ENCODE measurements at places on chromosomes 3 and 15.

- peak; percentile 91 for DNase-seq
Observed at GRCh38 chr3:105647047-105647446, 221.8 kb downstream of the CBLB start.

GRCh38 chr3:59381282-59381681 lies 331.5 kb upstream of the CFAP20DC start:
- DNase-seq: no peak

DNA sequence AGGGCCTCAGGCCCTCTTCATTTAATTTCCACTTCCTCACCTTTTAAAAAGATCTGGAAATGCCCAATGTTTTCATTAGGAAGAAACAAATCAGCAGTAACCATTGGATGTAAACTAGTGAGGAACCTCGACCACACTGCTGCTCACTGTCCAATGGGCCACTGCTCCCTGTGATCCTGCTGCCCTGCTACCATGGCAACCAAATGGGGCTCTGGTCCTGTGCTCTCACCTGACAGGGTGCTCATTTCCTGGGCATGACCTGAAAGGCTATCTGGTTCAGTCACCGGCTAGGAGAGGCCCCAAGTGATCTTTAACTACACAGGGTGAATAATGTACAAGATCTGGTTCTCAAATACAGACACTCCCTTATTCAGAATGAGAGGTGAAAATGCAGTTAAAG lies 54.6 kb downstream of the ARHGEF3 start:
- DNase-seq: no peak

- no peak for DNase-seq
Observed at GRCh38 chr3:129738172-129738571, 131.7 kb upstream of the PLXND1 start.

- DNase-seq: no peak
Observed at GRCh38 chr3:64888165-64888564, 200.4 kb upstream of the ADAMTS9 start.

GRCh38 chr15:98889930-98890695 lies 117.5 kb downstream of the PGPEP1L start:
- peak; percentile 96 for DNase-seq

DNA sequence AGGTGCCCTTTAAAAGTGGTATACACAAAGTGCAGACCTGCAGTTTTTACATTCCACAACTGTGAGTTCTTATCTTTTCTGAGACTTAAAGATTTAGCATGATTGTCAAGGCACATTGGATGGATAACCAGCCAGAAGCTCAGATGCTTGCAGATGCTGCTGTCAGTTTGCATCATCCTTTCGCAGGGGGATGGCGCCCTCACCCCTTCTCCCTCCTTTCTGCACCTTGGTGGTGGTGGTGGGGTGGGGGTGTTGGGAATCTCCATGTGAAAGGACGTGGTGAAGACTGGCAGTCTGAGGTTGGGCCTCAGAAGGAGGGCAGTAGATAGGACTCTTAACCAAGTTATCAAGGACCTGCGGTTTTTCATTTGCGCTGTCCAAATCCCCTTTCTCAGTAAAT lies 309.6 kb upstream of the SEMA6D start:
- no peak for DNase-seq

GRCh38 chr3:157618075-157618760 lies 115.0 kb upstream of the VEPH1 start:
- DNase-seq: peak; percentile 76

DNA sequence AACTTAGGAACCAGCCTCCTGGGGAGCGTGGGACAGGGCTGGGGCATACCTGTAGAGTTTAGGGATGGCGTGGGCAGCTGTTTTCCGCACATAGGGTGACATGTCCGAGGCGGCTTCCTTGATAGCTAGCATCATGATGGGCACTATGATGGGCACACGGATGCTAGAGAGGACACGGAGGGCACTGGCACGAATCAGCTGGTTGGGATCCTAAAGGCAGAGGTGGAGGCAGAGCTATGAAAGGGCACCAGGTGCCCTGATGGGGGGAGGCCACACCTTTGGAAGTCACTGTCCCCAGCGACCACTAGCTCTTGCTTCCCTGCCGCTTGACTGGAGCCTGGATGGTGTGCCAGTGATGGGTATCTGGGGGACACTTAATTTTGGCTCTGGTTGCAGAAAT lies 28.3 kb downstream of the AP3B2 start:
- no peak for DNase-seq

DNA sequence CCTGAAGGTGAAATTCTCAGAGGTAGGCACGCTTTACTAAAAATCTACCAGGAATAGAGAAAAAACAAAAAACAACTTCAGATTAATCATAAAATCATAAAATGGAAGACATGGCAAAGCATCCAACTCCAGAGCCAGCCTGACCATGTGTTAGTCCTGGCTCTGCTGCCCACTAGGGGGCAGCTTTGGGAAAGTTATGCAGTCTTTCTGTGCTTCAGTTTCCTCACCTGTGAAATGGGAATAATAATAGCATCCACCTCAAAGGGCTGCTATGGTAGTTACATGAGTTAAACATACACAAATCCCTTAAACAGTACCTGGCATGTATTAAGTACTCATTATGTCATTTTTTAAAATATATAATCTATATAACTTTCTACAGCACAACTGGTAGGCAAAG lies 52.3 kb downstream of the WNT5A start:
- DNase-seq: no peak

DNA sequence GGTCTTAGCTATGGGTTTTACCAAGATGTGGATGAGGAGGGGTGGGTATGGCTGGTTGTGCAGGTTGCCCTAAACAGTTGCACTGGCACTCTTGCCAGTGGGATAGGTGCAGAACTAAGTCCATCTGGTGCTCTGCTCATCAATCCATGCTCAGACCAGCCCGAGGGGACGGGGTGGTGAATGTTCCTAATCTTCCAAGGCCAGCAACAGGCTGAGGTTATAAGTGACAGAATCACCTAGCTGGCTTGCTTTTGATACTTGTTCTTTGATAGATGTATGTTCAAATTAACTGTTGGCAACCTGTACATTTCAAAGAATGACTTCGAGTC lies 53.5 kb upstream of the CCR2 start:
- no peak for DNase-seq

DNA sequence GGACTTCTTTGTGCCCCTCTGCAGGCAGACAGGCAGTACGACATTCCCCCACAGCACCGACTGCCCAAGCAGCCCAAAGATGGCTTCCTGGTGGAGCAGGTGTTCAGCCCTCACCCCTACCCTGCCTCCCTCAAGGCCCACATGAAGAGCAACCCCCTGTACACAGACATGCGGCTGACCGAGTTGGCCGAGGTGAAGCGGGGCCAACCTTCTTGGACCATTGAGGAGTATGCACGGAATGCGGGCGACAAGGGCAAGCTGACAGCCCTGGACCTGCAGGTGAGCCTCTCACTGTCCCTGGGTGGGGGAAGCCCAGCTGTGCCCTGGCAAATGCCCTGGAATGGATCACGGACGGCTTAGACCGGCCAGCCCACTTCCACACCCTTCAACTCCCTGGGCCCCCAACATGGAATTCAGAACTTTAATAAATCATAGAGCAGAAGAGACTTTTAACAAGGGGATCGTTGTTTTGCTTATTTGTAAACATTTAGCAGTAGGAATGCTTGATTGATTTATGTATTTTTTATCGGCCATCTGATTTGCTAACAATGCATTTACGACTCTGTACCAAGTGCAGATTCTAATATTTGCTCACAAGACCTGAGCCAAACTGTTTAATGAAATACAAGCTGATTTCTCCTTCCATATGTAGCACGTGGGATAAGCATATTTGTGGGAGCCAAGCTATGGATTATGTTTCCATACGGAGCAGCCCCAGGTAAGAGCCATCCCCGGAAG lies 31.1 kb downstream of the MINAR1 start:
- DNase-seq: no peak

- DNase-seq: no peak
Observed at GRCh38 chr3:51962854-51963530, 4.3 kb downstream of the PCBP4 start.

DNA sequence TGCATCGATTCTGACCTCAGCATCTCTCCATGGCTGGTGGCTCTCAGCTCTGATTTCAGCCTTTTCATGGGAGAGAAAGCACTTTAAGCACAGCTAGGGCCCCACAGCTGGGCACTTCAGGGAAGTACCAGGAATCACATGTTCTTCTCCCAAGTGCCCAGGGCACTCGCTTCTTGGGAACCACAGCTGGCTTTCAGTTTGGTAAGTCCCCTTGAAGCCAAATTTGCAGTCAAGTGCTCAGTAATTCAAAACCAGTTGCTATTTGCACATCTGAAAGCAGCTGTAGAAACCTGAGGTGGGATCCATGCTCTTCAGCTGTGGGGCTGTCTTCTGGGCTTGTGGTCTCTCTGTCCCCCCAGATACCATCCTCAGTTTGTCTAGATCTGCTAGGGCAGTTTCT lies 12.8 kb downstream of the GABRA5 start:
- DNase-seq: no peak

- DNase-seq: no peak
Observed at GRCh38 chr15:48221261-48221660, 15.2 kb downstream of the SLC12A1 start.

- DNase-seq: no peak
Observed at GRCh38 chr15:25652704-25653103, 210.4 kb downstream of the ATP10A start.

GRCh38 chr15:36644191-36644896 lies 64.9 kb downstream of the CDIN1 start:
- DNase-seq: no peak

DNA sequence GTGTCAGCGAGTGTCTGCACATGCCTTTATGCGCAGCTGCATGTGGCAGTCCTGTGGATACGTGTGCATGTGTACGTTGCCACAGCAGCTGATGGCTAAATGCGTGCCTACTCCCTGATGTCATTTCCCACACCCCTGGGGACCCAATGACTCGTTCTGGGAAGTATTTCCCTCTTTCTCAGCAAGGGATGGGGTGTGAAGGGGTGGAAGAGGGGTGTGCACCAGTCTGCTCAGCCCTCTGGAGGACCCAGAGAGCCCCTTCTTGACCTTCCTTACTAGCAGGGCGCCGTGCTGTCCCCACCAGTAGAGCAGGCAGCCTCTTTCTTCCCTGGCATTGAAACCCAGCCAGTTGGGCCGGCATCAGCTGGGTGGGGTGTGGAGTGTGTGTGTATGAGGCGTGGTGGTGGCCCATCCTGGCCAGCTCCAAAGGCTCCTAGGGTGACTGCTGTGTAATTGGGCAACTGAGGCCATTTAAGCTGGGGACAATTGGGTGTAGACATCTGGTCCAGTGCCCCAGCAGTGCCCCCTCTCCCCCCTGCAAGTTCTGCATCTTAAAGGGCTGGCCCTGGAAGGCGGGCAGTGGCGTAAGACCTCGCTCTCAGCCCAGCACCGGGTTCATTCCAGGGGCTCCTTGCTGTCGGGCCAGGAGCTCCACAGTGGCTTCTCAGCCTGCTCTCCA lies 19.2 kb downstream of the SNX33 start:
- peak; percentile 99 for DNase-seq

GRCh38 chr3:25820366-25820765 lies 30.5 kb downstream of the OXSM start:
- DNase-seq: peak; percentile 94

GRCh38 chr3:196621611-196622010 lies 17.9 kb upstream of the NRROS start:
- DNase-seq: no peak

GRCh38 chr3:128329491-128330213 lies 137.0 kb downstream of the DNAJB8 start:
- no peak for DNase-seq

DNA sequence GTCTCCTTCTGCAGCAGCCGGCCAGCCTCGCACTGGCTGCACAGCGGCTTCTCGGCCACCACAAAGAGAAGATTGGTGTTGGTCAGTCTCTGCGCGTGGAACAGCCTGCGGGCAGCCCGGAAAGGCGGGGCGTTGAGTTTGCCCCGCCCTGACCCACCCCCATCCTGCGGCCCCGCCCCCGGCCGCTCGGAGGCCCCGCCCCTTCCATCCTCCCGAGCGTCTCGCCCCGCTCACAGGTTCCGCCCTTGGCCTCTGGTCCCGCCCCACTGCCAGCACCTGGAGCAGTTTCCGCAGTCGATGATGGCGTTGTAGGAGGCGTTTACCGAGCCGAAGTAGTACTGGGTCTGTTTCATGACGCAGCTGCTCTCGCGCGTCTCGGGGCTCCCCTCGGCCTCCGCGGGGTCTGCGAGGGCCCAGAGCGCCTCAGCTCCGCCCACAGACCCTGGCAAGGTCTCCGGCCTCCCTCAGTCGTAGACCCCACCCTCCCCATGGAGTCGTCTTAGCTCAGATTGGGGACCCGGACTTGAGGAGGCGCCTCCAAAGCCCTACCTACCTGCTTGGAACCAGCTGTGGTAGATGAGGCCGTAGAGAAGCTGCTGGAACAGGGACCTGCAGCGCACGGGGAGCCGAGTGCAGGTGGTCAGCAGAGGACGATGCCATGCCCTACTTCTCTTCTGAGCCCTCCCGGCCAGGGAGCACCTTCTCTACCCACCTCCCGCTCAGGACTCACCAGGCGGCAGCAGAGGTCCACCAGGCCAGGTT lies 5.9 kb upstream of the TMEM115 start:
- peak; percentile 60 for DNase-seq

- no peak for DNase-seq
Observed at GRCh38 chr3:167973901-167974300, 121.8 kb downstream of the GOLIM4 start.

DNA sequence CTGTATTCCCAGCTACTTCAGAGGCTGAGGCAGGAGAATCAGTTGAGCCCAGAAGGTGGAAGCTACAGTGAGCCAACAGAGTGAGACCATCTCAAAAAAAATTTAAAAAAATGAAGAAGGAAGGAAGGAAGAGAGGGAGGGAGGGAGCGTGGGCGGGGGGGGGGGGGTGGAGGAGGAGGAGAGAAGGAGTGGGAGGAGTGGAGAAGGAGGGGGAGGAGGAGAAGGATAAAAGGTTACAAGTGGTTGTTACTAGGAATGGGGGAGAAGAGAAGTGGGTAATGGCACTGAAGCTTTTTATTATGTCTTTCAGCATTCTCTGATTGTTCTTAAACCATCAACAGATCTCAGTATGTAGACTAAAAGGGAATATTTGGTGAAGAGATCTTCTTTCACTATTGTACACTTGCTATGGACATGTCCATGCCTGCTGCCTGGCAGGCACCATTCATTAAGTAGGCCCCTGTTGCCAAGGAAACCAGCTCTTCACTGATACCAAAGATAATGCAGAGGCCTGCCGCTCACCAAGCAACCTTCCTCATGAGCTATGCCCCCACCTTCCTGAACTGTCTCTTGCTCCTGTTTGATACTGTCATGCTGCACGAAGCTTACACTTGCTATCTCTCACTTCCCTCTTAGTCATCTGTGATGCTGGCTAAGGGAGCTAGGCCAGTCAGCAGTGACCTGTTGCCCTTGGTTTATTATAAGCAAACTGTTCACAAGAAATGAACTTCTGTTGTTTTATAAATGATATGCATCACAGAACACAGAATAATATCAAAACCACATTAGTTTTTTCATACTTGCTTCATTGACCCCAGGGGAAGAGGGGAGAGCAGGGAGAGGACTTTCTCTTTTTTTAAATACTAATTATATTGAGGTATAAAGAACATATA lies 23.1 kb downstream of the EPM2AIP1 start:
- peak; percentile 45 for DNase-seq

- no peak for DNase-seq
Observed at GRCh38 chr3:176479248-176479647, 718.0 kb downstream of the TBL1XR1 start.

- no peak for DNase-seq
Observed at GRCh38 chr3:145286937-145287336, 874.0 kb downstream of the PLOD2 start.

GRCh38 chr3:8979262-8979661 lies 16.0 kb upstream of the RAD18 start:
- DNase-seq: no peak
